ENCODE measurements at places on chromosomes 2 and 18.

- DNase-seq, result no peak
Measured at GRCh38 chr2:211429256-211429920, 873.0 kb downstream of the CPS1 start.

DNA sequence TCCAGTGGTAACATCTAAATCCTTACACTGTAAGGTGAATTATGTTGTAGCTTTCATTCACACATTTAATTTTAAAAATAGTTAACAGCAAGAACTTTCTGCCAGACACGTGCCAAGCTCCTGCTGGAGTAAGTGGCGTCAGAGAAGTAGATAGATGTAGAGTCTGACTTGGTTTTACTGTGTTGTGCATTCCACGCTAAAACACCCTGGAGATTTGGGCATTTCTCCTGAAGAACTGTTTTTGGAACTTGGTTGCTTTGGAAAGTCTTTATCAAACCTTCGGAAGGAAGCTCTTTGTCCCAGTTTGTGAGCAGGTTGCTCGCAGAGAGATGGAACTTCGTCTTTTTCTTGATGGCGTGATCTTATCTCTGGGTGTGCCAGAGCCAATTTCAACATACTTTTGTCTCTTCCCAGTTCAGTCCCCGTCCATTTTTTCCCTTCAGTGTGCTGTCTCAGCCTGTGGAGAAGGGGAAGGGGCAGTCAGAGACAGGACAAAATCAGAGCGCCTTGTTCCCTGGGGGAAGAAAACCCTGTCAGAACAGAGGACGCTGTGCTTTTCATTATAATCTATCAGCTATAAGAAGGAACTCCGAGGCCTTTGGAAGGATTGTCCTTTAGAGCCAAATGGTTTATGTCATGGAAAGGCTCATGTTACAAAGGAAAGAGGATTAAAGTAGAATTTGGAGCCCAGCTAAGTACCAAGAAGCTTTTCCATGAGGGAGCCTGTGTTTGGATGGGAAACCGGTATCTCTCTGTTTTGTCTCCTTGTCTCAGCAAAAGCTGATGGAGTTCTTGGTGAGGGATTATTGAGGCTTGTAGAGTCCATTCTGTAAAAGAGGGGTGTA lies 18.9 kb downstream of the GRHL1 start:
- no peak for DNase-seq

- no peak for DNase-seq
Measured at GRCh38 chr18:9845256-9845655, 40.5 kb upstream of the TXNDC2 start.

DNA sequence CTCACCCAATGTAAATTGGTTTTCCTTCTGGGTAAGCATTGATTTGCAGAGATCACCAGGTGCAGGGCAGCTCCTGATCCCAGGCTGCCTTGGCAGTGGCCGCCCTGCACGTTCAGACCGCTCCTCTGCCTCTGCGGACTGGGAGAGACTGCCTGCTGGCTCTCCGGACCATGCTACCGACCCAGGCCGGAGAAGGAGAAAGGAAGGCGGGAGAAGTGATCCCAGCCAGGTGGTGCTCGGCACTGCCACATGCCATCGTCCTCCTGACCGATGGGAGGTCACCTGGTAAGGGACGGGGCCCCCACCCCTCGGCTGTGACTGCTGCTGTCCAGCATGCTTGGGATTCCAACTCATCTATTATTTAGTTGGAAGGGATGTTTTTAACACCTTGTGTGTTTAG lies 108.1 kb upstream of the POU3F3 start:
- no peak for DNase-seq

GRCh38 chr18:9757827-9758621 lies 49.9 kb downstream of the RAB31 start:
- DNase-seq, result no peak

DNA sequence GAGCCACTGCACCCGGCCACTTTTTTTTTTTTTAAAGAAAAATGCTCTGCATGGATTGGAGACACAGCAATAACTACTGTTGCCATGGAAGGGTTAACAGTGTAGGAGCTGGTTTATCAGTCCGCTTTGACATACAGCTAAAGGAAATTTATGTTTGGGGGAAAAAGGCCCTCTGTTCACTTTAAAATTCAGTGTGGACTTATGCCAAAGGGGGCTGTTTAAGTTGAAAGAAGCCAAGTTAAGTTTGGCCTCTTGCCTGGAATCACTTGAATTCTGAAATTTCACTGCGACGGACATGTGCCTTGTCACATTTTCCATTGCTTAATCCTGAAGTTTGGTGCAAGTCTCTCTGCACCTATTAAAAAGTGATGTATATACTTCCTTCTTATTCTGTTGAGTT lies 3.1 kb downstream of the KCNE4 start:
- no peak for DNase-seq

- no peak for DNase-seq
Measured at GRCh38 chr2:148887350-148888002, 12.4 kb downstream of the KIF5C start.

DNA sequence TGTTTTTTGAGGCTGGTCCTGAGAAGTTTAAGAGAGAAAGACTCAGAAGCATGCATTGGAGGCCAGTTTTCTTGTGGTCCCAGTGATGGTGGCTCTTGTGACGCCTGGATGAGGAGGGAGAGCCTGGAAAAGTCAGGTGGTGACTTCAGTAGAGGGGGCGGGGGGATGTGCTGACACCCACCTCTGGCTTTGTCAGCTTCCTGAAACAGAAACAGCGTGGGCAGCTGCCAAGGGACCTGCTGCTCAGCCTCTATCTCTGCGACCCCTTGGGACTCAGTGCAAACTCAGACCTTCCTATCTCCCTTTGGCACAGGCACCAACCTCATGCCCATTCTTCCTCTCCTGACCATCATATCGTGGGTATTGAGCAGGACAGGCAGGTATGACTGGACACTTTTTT lies 6.4 kb downstream of the TGFBRAP1 start:
- DNase-seq, result no peak

All from stimulated activated CD4-positive, alpha-beta T cell treated with anti-CD3 and anti-CD28 coated beads, Interleukin-15, amount 100 ng/mL, for 1 hour (primary cell).